Sigmoid colon (tissue), 7 donors: ENCODE measurements at places on chromosomes 12 and 14. TPM values are rescaled to one million over a fixed set of nuclear protein-coding genes. Genes with fewer than 3 reads are reported as not detected.
A peak's percentile ranks its signal among the peaks of the same experiment; 100 is the strongest.

- no peak for DNase-seq
These were observed 139.9 kb downstream of the ADGRD1 start for GRCh38 chr12:131093604-131093955.

Gene KRT83
- not detected for polyA plus RNA-seq

Gene TAOK3
- polyA plus RNA-seq: 29.4 TPM

DNA sequence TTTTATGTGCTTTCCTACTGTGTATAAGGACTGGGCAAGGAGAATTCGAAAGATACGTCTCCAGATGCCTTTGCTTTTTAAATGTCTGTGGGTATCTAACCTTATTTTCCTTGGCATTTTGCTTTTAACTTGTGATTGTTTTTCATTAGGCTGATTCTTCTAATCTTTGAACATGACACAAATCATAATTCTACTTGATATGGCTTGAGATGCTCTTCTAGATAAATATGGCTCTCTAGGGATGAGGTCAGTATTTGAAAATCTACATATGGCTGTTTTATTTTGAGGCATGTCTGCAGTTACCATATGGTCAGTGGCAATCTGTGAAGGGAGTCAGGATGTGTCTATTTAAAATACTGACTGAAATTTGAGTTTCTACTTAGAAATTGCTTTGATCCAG lies 139.2 kb downstream of the SLC2A13 start:
- no peak for DNase-seq

Gene RNASE1
- 111 TPM for polyA plus RNA-seq

GRCh38 chr12:64187370-64187769 lies 34.7 kb downstream of the KICS2 start:
- no peak for DNase-seq

DNA sequence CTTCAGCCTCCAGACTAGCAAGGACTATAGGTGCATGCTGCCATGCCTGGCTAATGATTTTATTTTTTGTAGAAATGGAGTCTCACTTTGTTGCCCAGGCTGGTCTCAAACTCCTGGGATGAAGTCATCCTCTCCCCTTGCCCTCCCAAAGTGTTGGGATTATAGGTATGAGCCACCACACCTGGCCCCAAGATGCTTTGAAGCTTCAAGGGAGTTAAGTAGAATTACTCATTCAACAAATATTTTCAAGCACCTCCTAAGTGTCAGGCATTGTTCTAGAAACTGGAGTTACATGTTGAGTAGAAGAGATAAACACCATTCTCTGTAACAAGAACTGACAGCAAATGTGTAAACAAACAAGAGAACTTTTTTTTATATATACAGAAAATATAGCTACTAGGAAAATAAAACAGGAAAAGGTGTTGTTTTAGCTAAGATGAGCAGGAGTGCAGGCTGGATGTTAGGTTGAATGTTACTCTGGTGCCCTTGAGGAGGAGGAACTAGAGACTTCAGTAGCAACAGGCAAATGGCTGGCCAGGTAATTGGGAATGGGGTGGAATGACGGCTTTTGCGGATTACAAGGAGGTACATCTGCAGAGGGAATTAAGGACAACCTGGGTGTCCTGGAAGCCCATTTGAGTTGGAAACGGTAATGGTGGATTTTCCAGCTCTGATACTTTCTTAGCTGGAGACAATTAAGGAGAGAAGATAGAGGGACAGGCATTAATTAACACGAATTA lies 32.0 kb upstream of the CFAP54 start:
- no peak for DNase-seq

DNA sequence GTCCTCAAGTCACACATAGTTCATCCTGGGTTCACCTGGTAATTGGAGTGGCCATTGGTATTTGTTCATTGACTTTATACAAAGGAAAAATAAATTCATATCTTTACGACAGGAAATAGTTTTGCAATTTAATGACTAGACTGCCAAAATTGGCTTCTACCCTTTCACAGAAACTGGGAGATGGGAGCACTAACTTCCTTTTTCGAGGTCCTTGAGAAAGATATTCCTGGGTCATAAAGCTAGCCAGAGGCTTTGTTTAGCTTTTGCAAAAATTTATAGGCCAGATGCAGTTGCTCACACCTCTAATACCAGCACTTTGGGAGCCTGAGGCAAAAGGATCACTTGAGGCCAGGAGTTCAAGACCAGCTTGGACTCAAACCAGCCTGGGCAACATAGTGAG lies 10.2 kb upstream of the OR11G2 start:
- no peak for DNase-seq

DNA sequence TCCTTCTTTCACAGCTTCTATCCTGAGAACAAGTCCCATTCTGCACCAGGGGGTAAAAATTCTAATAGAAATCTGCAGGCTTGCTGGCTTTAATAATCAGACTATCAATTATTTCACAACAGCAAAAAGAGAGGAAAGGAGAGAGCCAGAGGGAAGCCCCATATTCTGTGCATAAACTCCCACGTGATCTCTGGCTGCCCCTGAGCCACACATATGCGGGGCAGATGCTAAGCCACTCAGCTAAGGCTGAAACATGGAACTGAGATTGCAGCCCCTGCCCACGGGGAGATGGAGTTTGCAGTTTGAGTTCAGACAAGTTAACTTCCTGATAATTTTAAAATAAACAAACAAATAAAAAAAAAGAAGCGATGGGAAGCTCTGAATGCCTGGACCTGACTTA lies 254.4 kb upstream of the CCDC196 start:
- DNase-seq: no peak

- DNase-seq: no peak
These were observed 7.5 kb upstream of the ETFBKMT start for GRCh38 chr12:31651893-31652521.

Gene ATP2B1
- polyA plus RNA-seq: 21.4 TPM

DNA sequence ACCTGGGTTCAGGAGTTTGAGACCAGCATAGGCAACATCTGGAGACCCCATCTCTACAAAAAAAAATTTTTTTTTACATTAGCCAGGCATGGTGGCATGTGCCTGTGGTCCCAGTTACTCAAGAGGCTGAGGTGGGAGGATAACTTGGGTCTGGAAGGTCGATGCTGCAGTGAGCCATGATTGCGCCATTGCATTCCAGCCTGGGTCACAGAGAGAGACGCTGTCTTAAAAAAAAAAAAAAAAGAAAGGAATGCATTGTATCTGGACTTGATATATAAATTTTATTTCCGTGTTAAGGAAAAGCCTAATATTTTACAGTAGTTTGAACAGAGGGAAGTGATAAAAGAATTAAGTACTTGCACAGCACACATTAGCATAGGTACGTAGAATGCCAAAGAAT lies 97.2 kb downstream of the ZC3H14 start:
- DNase-seq: no peak

DNA sequence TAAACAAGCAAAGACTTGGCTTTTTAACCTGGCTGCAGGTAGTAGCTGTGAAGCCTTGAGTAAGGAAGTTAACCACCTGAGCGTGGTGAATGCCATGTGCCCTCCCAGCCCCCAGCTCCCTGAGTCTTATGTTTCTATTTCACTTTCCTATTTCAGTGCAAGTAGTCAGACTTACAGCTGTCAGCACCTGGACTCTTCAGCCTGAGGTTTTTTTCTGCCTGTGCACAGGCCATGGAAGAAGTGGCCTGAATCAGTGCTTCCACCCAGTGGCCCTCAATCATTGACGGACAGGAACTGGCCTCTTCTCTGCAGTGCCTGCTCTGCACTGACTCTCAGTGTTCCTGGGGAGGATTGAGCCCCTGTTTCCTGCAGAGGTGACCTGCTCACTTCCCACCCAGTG lies 796.4 kb downstream of the MED13L start:
- DNase-seq: no peak

Gene NABP2
- polyA plus RNA-seq: 32.6 TPM

- DNase-seq: no peak
These were observed 217.6 kb downstream of the EFCAB11 start for GRCh38 chr14:89736881-89737280.

GRCh38 chr14:47674148-47674542 lies 1.3 kb downstream of the MDGA2 start:
- no peak for DNase-seq

Gene C12orf54
- not detected for polyA plus RNA-seq

Gene ARHGAP9
- polyA plus RNA-seq: 4.9 TPM

GRCh38 chr12:106774808-106775524 lies 484 bp downstream of the RIC8B start:
- peak; percentile 68 for DNase-seq

GRCh38 chr14:24971255-24971654 lies 78.7 kb downstream of the STXBP6 start:
- no peak for DNase-seq

Gene SYNJ2BP
- polyA plus RNA-seq: 21.7 TPM

Gene ESPL1
- 5.5 TPM for polyA plus RNA-seq

GRCh38 chr12:69633061-69633460 lies 22.4 kb upstream of the LRRC10 start:
- DNase-seq: no peak

DNA sequence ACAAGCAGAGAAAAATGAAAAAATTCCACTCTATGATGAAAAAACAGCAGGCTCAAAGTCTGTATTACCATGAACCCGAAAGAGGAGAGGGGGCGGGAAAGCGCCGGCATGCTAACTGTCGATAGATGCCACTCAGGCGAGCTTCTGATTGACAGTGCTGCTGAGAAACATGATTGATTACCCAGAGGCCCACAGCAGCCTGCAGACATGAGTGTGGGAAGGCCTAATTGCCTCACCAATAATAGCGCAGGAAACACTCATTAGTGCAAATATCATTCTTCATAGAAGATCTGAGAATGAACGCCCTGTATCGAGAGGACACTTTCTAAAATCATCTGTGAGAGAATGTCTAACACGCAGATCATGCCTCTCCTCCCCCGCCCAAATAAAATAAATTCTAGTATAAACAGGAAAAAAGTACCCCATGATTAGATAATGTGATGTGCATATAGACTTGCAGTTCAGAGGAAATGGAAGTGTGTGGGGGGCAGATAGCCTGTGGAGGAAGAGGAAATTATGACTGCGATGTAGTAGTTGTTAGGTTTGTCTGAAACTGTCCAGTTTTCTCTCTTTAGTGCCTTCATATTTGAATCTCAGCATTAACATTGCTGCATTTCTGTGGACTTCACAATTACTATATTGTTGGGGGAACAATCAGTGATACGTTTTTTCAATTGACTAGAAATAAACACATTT lies 15.6 kb downstream of the TPH2 start:
- DNase-seq: no peak

- DNase-seq: no peak
These were observed 17.1 kb downstream of the POMT2 start for GRCh38 chr14:77303417-77304156.

Gene TMEM229B
- polyA plus RNA-seq: 4.4 TPM

DNA sequence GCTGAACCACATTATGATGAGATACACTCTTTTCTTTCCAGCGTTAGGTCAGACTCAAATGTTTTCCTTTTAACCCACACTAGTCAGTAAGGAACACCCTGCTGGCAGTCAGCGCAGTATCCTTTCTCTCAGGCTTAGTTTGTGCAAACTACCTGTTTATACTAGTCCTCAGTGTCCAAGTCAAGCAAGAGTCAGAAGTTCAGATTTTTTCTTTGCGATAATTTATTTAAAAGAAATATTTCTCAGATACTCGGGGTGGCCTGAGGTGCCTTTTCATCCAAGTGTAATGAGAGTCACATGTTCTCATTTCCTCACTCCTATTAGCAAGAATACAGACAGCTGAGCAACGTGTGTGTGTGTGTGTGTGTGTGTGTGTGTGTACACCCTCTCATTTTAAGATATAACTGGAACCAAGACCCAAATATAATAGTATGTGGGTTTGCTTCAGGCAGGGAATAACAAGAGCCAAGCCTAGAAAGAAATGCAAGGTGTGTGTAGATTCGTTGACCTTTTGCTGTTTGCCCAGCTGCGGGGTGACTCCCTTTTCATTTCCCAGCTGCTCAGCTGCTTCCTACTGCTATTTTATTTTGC lies 182.7 kb downstream of the KICS2 start:
- no peak for DNase-seq

Gene DYNLL1
- 912 TPM for polyA plus RNA-seq

GRCh38 chr14:32027255-32027939 lies 49.7 kb upstream of the ARHGAP5 start:
- DNase-seq: no peak

DNA sequence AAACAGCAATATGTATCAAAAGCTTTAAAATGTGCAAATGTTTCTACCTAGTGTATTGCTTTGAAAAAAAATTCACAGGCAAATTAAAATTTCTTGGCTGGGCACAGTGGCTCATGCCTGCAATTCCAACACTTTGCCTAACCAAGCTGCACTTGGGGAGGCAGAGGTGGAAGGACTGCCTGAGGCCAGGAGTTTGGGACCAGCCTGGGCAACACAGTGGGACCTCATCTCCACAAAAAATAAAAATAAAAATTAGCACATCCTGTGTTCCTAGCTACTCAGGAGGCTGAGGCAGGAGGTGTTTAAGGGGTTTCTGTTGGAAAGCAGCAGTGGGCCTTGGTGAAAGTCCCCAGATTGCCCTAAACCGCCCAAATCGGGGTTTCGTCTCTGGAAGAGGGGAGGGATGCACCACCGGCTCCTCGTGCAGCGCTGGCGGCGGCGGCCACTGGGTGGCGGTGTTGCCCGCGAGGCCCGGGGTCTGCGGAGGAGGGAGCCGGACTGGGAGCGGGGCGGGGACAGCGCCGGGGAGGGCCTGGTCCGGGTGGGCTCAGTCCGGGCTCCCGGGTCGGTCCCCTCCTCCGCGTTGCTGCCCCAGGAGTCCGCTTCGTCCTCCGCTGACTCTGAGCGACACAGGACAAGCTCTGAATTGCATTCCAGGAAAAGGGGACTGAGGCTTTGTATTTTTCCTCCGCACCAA lies 265.6 kb downstream of the AACS start:
- peak; percentile 73 for DNase-seq

GRCh38 chr12:29242921-29243431 lies 93.9 kb downstream of the FAR2 start:
- DNase-seq: no peak

Gene TRPV4
- polyA plus RNA-seq: 0.60 TPM
